Heart left ventricle (tissue), 16 donors: ENCODE measurements at places on chromosomes 7 and 10. TPM values are rescaled to one million over a fixed set of nuclear protein-coding genes. Genes with fewer than 3 reads are reported as not detected.
A peak's percentile ranks its signal among the peaks of the same experiment; 100 is the strongest.

The EPC1 gene
- 21.6 TPM for total RNA-seq

DNA sequence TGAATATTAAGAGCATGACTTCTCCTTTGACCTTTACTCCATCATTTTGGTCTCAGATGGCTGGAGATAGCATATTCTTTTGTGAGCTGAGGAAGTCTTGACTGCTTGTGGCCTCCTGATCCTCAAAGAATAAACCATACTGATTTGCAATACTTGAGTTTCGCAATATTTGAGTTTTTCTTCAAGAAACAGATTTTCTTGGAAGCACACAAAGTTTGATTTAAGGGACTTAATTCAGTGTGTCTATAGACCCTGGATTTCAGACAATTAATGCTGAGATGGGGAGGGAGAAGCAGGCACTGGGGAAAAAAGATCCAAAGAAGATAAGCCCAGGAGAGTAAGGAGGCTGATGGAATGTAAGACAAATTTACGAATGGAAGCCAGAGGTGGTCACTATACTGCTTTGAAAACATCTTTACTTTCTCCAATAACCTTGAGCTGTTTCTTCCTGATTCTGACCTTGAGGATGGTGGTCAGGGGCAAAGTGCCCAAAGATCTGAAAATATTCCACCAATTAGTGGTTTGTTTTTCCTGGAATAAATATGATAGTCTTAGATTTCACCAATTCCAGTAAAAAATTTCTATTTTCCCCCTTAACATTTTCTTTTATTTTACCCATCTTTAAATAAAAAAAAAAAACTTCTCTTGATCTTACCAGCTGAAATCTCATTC, 7.5 kb downstream of the EPDR1 start:
- DNase-seq, result no peak

DNA sequence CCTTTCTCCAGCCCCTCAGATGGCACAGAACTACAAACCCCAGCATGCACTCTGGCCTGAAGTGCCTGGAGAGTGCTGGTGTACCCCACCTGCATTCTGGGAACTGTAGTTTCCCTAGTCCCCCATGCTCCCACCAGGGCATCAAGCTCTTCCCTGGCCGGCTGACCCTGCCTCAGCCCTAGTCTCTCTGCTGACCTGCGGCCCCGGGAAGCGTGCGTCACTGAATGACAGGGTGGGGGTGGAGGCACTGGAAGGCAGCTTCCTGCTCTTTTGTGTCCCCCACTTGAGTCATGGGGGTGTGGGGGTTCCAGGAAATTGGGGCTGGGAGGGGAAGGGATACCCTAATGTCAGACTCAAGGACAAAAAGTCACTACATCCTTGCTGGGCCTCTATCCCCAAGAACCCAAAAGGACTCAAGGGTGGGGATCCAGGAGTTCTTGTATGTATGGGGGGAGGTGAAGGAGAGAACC, 2.1 kb downstream of the NOS3 start:
- peak; percentile 65 for DNase-seq

The RTKN2 gene
- total RNA-seq, result 0.12 TPM

The ARHGEF35 gene
- 0.52 TPM for total RNA-seq

DNA sequence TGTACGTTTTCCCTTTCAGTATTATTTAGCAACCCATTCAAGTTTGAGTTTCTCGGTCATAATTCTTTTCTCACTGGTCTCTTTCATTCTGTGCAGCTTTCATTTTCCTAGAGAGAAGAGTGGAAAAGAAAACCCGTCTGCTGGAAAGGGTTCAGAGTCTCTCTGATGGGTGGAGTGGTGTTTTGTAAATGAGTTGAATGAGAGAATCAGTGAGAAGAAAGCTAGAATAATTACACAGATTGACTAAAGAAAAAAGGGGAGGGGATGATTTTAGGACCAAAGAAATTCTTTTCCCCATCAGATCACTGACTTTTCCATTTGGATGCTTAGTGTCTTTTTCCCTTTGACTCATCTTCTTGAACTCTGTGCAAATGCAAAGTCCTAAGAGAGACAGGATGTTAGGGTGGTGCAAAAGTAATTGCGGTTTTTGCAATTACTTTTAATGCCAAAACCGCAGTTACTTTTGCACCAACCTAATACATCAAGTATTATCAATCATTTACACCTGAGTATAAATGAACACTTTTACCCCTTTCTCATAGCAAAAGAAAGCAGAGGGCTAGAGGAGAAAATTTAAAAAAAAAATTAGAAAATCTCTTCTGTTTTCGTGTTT, 242.1 kb upstream of the SP4 start:
- DNase-seq, result no peak

The TYW1 gene
- total RNA-seq, result 13.9 TPM

DNA sequence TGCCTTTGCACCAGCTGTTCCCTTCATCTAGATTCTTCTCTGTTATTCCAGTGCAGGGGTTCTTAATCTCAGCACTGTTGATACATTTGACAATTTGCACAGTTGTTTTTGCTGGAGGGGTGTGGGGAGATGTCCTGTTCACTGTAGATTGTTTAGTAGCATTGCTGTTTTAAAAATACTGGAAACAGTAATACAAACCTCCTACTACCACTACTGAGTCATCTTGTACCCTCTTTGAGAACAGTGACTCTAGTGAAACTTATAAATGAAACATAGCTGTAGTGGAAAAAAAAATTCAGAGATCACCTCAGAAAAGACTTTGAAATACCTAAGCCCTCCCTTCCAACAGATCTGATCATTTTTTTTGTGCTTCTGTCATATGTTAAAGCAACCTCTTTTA, 154.8 kb upstream of the TMEM196 start:
- no peak for DNase-seq

DNA sequence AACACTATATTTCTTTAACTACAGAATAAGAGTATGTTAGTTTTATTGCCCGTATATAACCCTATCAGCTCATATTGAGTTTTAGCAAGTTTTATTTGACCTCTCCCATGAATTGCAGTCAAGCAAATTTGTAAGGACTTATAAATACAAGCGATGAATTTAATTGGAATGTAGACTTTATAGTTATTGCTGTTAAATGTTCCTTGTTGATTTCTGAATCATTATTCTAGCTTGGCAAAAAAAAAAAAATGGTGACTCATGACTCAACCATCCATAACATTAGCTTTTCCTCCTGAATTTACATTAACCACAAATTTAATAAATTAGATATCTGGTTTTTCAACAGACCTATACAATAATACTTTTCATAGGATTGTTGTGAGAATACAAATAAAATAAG, 334.0 kb upstream of the LRRTM3 start:
- DNase-seq, result no peak

DNA sequence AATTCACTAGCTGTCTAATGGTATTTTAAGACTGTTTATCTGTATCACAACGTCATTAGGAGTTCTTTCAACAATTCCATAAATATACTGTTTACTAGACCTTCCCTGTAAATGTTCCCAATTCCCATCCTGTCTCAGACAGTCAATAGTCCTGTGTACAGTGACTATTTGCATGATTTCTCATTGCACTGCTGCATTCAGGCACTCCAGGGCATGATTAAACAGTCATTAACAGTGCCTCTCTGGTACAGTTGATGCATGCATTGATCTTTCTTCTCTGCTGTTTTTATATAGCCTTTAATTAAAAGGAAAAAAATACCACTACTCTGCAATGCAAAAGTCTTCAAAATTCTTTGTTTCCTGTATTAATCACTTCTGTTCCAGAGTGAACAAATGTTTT, 51.5 kb upstream of the MTURN start:
- DNase-seq, result no peak

The RET gene
- total RNA-seq, result 3.3 TPM

DNA sequence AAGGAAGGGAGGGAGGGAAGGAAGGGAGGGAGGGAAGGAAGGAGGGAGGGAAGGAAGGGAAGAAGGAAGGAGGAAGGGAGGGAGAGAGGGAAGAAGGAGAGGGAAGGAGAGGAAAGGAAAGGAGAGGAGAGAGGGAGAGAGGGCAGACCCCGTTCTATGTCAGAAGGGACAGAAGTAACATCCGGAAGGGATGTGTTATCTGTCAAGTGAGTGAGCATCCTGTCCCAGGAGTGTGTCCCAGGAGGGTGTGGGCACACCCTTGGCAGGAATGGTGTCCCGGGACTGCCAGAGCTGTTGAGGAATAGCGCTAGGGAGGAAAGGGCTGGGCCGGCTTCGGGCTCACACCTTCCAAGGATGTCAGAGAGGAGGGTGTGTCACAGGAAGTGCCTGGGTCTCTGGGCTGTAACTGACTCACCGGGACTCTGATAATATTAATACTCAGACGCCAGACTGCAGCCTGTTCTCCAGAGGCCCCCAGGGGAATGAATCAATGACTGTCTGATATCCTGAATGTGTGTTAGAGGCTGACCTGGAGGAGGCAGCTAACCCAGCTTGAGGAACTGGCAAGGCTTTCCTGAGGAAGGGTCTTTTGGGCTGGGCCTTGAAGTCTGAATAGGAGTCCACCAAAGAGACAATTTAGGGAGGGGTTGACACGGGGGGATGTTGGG, 125.6 kb upstream of the TNRC18 start:
- DNase-seq, result no peak

DNA sequence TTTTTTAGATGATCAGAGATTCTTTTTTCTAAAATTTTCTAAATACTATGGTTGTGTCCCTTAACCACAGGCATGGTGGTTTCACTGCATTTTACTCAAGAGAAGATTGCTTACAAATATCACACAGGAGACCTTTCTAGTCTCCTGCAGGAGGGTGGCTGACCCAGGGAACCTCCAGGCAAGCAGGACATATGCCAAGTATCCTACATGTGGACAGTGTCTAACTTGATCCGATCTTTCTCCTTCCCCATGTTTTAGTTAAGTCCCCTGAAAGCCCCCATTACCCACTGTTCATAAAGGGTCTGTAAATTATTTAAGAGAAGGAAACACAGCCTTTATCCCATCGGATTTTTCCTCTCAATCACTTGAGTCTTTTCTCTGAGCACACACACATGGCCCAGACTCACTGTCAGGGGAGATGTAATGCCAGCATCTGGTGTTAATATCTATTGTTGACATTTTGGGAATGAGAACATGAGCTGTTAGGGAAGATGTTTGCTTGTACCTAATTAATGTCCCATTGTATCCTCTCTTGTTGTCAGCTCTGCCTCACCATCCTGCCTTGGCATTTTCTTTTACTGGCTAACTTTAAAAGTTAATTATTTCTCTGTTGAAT, 755.2 kb downstream of the AUTS2 start:
- no peak for DNase-seq

DNA sequence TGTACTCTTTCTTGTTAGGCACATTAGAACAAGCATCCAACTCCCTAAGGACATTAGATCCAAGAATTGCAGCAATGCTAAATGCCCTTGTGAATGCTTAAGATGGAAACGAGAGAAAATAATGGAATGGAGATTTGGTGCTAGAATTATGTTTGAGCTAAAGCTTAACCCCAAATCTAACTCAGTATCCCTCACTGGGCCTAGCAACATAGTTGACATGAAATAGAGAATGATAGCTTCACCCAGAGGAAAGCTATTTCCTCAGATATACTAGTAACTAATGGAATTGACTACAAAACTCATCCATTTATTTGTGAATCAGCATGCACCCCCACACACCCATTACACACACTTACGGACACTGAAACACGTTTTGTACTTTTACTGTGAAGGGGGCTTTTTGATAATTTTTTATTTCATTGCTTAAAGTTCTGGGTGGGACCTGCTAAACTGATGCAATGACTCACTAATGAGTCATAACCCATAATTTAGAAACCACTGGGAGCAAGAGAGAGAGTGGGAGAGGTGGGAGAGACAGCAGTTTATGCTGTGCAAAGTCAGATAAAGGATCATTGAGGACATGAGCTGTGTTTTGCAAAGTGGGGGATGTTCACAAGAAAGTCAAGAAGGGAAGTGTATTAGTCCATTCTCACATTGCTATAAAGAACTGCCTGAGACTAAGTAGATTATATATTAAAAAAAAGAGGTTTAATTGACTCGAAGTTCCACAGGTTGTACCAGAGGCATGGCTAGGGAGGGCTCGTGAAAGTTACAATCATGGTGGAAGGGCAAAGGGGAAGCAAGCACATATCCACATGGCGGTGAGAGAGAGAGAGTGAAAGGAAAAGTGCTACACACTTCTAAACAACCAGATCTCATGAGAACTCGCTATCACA, 382.7 kb downstream of the SFMBT2 start:
- DNase-seq, result no peak

DNA sequence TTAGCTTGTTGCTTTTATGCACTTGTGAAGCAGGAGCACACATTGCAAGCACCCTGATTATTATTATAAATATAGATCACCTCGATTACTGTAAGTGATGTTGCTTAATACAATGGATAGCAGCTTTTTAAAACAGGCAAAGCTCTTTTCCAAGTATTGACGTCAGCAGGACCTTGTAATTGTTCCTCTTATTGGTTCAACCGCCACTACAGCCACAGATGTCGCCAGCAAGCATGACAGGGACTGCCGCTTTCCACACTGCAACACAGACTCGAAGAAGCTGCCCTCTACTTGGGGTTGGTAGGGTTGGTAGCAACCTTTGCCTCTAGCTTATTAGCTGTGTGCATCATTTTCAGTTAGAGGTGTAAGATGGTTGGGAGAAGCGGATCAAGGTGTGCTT, 167.6 kb downstream of the ZNF365 start:
- peak; percentile 49 for DNase-seq

DNA sequence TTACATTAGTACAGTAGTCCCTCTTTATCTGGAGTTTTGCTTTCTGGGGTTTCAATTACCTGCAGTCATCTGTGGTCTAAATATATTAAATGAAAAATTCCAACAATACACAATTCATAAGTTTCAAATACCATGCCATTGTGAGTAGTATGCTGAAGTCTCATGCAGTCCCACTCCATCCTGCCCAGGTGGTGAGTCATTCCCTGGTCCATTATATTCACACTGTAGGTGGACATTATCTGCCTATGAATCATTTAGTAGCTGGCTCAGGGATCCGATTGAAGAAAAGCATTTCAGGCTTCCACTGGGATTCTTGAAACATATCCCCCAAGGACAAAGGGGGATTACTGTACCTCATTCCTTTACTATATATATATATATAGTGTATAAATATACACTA, 298.2 kb upstream of the GALNT17 start:
- DNase-seq, result no peak

GRCh38 chr7:107501593-107501992, 31.7 kb downstream of the GPR22 start:
- no peak for DNase-seq

- DNase-seq, result no peak
Observed at GRCh38 chr10:88318803-88319202, 264.3 kb downstream of the RNLS start.

- DNase-seq, result peak; percentile 31
Observed at GRCh38 chr7:104848138-104848990, 165.6 kb upstream of the KMT2E start.

The ZNF33B gene
- total RNA-seq, result 7.7 TPM

DNA sequence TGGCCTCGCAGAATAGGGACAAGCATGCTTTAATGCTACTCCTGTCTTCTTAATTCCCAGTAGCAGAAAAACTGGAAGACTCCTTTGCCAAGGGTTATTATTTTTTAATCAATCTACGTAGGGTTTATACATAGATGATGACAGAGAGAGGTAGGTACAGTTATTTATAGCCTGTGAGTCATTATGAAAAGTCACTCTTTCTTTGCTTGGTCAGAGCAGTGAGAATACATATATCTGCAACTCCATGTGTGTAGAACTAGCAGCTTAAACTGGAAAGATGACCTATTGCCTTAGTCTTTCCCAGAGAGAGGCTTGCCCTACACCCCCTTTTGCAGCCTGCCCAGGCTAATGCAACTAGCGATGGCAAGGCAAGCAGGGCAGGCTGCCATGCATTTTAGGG, 1050.6 kb downstream of the NRG3 start:
- no peak for DNase-seq
